ENCODE measurements at places on chromosomes 4 and X. TPM values are rescaled to one million over a fixed set of nuclear protein-coding genes. Genes with fewer than 3 reads are reported as not detected.

The SMC1A gene
- total RNA-seq, result 59.6 TPM

DNA sequence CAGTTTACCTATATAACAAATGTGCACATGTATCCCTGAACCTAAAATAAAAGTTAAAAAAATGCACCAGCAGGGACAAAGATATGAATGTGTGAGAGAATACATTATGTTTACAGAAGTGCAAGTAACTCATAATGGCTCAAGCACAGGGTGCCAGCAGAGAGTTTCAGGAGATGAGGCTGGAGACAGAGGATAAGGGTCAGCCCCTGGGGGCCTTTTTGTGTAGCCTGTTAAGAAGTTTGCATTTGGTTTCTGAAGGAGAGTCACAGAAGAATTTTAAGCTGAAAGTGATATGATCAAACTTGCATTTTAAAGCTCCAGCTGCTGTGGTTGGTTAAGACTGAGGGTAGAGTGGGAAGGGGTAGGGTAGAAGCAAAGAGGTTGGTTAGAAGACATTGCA, 48.6 kb upstream of the CAPN6 start:
- no peak for DNase-seq

- DNase-seq, result no peak
Observed at GRCh38 chr4:155609455-155610059, 57.1 kb upstream of the GUCY1A1 start.

GRCh38 chr4:74449571-74450297, 4.8 kb downstream of the AREG start:
- no peak for DNase-seq

DNA sequence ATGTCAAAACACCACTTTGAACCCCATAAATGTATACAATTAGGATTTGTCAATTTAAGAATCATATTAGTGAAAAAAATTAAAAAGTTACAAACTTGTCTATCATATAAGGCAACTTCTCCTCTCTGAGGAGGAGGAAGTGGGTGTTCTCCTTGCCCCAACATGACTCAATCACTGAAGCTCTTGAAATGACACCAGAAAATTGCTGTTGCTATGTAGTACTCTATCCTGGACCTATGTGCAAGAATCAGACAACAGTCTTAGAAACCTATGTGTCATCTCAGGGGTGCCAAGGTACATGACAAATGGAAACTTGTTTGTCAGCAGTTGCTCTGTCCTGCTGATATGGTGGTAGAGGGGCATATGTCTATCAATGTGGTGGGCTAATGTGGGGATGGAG, 47.7 kb downstream of the HMGB3 start:
- DNase-seq, result no peak

DNA sequence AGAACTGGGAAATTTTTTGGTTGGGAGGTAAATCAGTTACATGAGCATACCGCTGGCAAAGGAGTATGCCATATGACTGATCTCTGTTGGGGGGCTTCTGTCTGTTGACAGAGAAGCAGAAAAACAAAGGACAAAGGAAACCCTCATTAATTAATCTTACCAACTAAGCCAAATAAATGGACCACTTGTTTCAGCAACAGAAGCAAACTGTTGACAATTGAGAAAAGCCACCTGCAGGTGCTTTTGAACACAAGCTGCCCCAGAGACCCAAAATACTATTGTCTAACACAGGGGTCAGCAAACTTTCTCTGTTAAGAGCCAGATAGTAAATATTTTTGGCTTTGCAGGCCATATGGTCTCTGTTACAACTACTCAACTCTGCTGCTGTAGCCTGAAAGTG, 7.0 kb upstream of the FRYL start:
- no peak for DNase-seq

The FDCSP gene
- not detected for total RNA-seq

- DNase-seq, result peak; percentile 9
Observed at GRCh38 chr4:89109841-89110540, 1.3 kb upstream of the TIGD2 start.

The SGMS2 gene
- total RNA-seq, result 88.8 TPM

DNA sequence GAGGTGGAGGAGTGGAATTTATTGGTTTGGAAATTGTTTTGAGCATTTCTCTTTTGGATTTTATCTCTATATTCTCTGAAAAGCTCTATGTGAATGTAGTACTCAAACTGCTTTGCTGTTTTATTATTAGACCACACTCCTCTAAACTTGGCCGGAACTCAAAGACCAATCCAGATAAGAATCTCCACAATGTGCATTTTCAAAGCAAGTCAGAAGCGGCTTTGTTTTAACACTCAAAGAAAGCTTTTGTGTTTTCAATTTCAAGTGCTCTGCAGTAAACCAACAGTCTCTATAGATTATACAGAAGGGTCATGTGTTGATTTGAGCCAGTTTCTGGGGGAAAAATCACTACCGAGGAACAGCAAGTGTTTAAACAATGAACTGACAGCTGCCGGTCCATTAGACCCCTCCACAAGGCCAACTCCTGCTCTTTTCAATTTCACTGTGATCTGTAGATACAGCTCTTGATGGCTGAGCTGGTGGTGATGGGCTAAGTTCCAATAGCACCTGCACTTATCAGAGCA, 79.4 kb downstream of the FTHL17 start:
- no peak for DNase-seq

The TCEAL2 gene
- total RNA-seq, result 4.4 TPM

The GRIA3 gene
- total RNA-seq, result 0.50 TPM

The CACNA1F gene
- 0.73 TPM for total RNA-seq

DNA sequence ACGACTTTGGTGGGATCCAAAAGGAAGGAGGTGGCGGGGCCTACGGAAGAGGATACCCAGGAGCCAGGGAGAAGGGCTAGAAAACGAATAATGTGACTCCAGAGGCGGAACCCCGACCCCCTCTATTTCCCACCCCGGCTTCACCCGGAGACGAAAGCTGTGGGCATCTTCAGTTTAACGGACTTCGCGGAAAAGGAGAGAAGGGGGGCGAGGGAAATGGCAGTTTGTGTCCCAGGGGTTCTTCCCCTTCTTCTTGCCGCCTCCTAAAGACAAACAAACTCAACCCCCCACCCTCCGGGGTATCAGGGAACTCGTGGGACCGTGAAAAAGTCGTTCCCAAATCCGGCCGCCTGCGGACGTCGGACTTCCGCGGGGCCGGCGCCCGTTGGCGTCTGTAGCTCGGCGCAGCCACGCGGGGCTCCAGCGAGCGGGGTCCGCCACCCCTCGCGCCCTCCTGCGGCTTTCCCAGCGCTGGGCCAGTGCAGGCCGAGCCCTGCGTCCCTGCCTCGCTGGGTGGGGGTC, 3.6 kb upstream of the LEF1 start:
- DNase-seq, result no peak

DNA sequence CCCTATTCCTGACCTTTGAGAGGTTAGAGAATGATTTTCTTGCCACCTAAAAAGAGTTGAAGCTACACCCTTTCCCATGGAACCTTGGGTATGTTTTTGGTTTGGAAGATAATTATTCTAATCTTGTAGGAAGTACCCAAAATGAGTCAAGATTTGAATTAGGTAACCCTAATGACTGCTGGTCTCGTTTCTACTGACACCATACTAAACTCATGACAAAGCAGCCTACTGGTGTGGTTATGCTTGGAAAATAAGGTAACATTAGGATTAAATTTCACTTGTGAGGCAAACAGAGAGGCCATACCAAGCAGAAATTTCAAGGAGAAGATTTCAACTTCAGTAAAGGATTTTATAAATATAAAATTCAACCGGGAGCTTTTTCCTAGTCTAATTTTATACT, 107.9 kb downstream of the FBXW7 start:
- DNase-seq, result no peak

The GAGE13 gene
- not detected for total RNA-seq

DNA sequence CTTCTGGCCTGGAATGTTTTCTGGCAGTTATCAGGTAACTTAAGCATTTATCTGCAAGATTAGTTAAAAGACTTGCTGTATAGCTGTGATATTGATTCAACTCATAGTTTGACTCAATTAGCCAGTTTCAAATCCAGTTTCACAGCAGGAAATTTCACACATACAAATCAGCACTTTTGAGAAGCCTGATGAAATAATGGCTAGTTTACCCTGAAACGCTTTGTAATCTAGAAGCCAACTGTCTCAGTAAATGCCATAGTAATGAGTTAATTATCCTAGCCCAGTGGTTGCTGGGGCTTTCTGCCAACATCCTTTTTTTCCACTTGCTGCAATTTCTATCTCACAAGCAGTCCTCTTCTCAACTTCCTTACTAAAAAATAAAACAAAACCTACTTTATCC, 53.1 kb downstream of the ARHGEF38 start:
- DNase-seq, result no peak

- peak; percentile 32 for DNase-seq
Observed at GRCh38 chrX:15973946-15974345, 119.3 kb upstream of the AP1S2 start.

Data from left lung (tissue), 14 donors.